Activated CD4-positive, alpha-beta T cell treated with anti-CD3 and anti-CD28 coated beads, Interleukin-2, amount 10 ng/mL, durations not matched to agents 24 days and 14 days (primary cell): ENCODE measurements at places on chromosomes 7 and 10. TPM values are rescaled to one million over a fixed set of nuclear protein-coding genes. Genes with fewer than 3 reads are reported as not detected.
A peak's percentile ranks its signal among the peaks of the same experiment; 100 is the strongest.

- no peak for DNase-seq
- H3K27ac ChIP-seq, result no peak overlapping the region
- H3K4me3 ChIP-seq, result no peak overlapping the region
- H3K36me3 ChIP-seq, result no peaks in the 10 kb centered on the region
Measured at GRCh38 chr7:1466524-1467271, 7.4 kb upstream of the MICALL2 start.

The SUGCT gene
- 0.91 and 1.0 TPM in 2 replicates for total RNA-seq

GRCh38 chr10:98361131-98362025 lies 53.6 kb downstream of the PYROXD2 start:
- H3K4me3 ChIP-seq, result no peak overlapping the region
- peak; percentile 56 for DNase-seq
- no peaks in the 10 kb centered on the region for H3K36me3 ChIP-seq
- H3K4me1 ChIP-seq, result no peaks in the 10 kb centered on the region
- peaks cover 10% of the 10 kb centered on the region for H3K27me3 ChIP-seq

DNA sequence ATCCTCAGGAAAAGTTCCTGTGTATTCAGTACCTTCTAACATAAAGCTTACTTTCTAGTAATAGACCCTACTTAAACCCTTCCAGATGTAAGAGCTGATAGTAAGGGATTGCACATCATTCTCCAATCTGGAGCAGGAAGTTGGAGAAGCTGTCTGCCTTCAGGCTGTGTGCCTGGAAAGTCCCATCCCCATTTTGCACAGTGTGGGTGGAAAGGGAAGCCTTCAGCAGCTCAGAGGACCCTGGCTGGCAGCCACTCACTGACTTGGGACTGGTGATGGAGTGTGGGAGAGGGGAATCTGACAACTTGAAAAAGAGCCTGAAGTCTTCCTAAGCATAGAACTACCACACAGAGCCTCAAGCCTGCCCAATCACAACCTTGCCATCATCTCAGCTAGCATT lies 164.1 kb upstream of the ADO start:
- no peak for DNase-seq
- no peaks in the 10 kb centered on the region for H3K36me3 ChIP-seq
- no peaks in the 10 kb centered on the region for H3K27me3 ChIP-seq
- H3K4me3 ChIP-seq, result no peak overlapping the region

DNA sequence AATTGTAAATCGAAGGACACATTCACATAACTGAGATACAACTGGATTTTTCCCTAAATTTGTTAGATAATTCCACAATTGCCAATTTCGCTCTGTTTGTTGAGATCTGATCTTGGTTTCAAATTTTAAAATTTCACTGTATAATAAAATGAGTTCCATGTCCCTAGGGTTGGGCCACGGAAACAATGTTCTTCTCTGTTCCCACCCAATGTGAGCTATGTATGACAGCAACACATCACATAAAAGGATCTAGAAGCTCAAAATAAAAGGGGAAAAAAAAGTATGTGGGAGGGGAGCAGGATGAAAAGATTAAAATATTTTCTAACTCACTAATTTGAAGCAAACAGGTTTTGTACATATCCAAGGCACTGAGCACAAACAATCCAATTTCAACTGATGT lies 287.8 kb upstream of the MKLN1 start:
- no peak overlapping the region for H3K27ac ChIP-seq
- peaks cover 27% of the 10 kb centered on the region for H3K4me1 ChIP-seq
- H3K27me3 ChIP-seq, result no peaks in the 10 kb centered on the region

GRCh38 chr10:74977913-74978847 lies 133.3 kb upstream of the SAMD8 start:
- peaks cover 47% of the 10 kb centered on the region for H3K4me1 ChIP-seq
- peak overlapping the region; percentile 71 for H3K4me3 ChIP-seq
- peak; percentile 91 for DNase-seq
- H3K36me3 ChIP-seq, result peaks cover 44% of the 10 kb centered on the region
- peak overlapping the region; percentile 91 for H3K27ac ChIP-seq
- no peaks in the 10 kb centered on the region for H3K27me3 ChIP-seq

DNA sequence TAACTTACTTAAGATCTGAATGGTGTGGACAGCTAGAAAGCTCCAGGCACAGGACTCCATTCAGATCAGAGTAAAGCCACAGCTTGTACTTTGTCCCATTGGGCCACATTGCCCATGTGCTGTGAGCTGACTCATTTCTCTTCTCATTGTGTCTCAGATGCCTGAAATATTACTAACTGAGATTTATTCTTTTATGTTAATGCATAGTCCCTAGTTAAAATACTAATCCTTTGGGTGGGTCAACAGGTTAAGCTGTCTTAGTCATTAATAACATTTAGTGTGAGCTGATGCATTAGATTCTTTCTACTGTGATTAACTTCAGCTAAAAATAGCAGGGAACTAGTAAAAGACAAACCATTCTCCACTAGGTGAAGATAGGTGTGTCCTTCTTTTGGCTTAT lies 104.7 kb upstream of the ARMC3 start:
- no peaks in the 10 kb centered on the region for H3K4me1 ChIP-seq
- DNase-seq, result no peak
- no peaks in the 10 kb centered on the region for H3K36me3 ChIP-seq
- no peak overlapping the region for H3K4me3 ChIP-seq

The DPP6 gene
- total RNA-seq, result not detected in 2 replicates

GRCh38 chr10:109457302-109457638 lies 466.0 kb downstream of the XPNPEP1 start:
- no peak for DNase-seq
- no peak overlapping the region for H3K4me3 ChIP-seq
- no peaks in the 10 kb centered on the region for H3K4me1 ChIP-seq
- no peak overlapping the region for H3K27ac ChIP-seq
- no peaks in the 10 kb centered on the region for H3K36me3 ChIP-seq

DNA sequence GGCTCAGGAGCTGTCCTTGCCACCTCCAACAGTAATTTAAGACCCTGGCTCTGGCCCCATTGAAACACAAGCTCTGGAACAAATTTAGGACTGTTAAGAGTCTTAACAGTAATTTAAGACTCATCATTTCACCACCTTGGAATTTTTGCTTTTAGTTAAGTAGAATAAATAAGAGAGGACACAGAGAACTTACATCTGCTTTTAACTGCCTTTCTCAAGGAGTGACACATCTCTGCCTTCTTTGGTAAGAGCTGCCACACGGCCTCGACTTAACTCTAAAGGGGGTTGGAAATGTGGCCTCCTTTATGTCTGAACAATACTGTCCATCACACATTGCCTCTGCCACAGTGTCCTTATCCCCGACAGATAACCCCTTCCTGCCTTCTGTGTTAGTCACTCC lies 77.9 kb downstream of the HERPUD2 start:
- no peaks in the 10 kb centered on the region for H3K36me3 ChIP-seq
- no peak overlapping the region for H3K27ac ChIP-seq
- H3K27me3 ChIP-seq, result peaks cover 4% of the 10 kb centered on the region
- no peak overlapping the region for H3K4me3 ChIP-seq

GRCh38 chr7:3943779-3944520 lies 642.9 kb downstream of the SDK1 start:
- H3K4me3 ChIP-seq, result no peak overlapping the region
- H3K27ac ChIP-seq, result no peak overlapping the region
- H3K36me3 ChIP-seq, result no peaks in the 10 kb centered on the region
- DNase-seq, result no peak
- no peaks in the 10 kb centered on the region for H3K4me1 ChIP-seq
- H3K27me3 ChIP-seq, result no peaks in the 10 kb centered on the region

GRCh38 chr7:78970440-78970916 lies 483.0 kb downstream of the MAGI2 start:
- H3K4me1 ChIP-seq, result no peaks in the 10 kb centered on the region
- DNase-seq, result no peak
- H3K27ac ChIP-seq, result no peak overlapping the region
- no peaks in the 10 kb centered on the region for H3K36me3 ChIP-seq
- H3K4me3 ChIP-seq, result no peak overlapping the region

The HOXA2 gene
- not detected in 2 replicates for total RNA-seq

The PRKCQ gene
- total RNA-seq, result 36.0 TPM in 2 replicates

The MOGAT3 gene
- not detected in 2 replicates for total RNA-seq

The LRRC61 gene
- 26.8 and 27.5 TPM in 2 replicates for total RNA-seq

The FIGNL1 gene
- total RNA-seq, result 44.7 and 47.4 TPM in 2 replicates

The GDF10 gene
- 0.49 and 0.59 TPM in 2 replicates for total RNA-seq

DNA sequence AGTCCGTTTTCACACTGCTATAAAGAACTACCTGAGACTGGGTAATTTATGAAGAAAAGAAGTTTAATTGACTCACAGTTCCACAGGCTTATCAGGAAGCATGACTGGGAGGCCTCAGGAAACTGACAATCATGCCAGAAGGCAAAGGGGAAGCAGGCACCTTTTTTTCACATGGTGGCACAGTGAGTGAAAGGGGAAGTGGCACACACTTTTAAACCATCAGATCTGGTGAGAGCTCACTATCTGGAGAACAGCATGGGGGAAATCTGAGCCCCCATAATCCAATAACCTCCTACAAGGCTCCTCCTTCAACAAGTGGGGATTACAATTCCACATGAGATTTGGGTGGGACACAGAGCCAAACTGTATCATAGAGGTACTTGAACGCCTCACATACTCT lies 30.0 kb downstream of the AGR3 start:
- H3K4me1 ChIP-seq, result no peaks in the 10 kb centered on the region
- peaks cover 22% of the 10 kb centered on the region for H3K27me3 ChIP-seq
- DNase-seq, result no peak
- no peaks in the 10 kb centered on the region for H3K36me3 ChIP-seq

- peak; percentile 93 for DNase-seq
- peaks cover 41% of the 10 kb centered on the region for H3K36me3 ChIP-seq
- H3K27me3 ChIP-seq, result no peaks in the 10 kb centered on the region
- peaks cover 74% of the 10 kb centered on the region for H3K4me1 ChIP-seq
- peak overlapping the region; percentile 80 for H3K4me3 ChIP-seq
Measured at GRCh38 chr10:100510533-100511308, 8.9 kb downstream of the SEC31B start.

GRCh38 chr7:12674861-12675260 lies 12.6 kb upstream of the ARL4A start:
- DNase-seq, result peak; percentile 87
- no peak overlapping the region for H3K27ac ChIP-seq
- no peak overlapping the region for H3K4me3 ChIP-seq
- no peaks in the 10 kb centered on the region for H3K36me3 ChIP-seq

- no peak overlapping the region for H3K4me3 ChIP-seq
- no peak overlapping the region for H3K27ac ChIP-seq
- no peak for DNase-seq
- H3K36me3 ChIP-seq, result no peaks in the 10 kb centered on the region
- no peaks in the 10 kb centered on the region for H3K4me1 ChIP-seq
Measured at GRCh38 chr10:64344211-64344610, 823.0 kb downstream of the REEP3 start.

- no peak for DNase-seq
- H3K36me3 ChIP-seq, result no peaks in the 10 kb centered on the region
- H3K4me3 ChIP-seq, result no peak overlapping the region
- H3K4me1 ChIP-seq, result no peaks in the 10 kb centered on the region
- no peaks in the 10 kb centered on the region for H3K27me3 ChIP-seq
Measured at GRCh38 chr7:15832996-15833395, 146.5 kb upstream of the MEOX2 start.

DNA sequence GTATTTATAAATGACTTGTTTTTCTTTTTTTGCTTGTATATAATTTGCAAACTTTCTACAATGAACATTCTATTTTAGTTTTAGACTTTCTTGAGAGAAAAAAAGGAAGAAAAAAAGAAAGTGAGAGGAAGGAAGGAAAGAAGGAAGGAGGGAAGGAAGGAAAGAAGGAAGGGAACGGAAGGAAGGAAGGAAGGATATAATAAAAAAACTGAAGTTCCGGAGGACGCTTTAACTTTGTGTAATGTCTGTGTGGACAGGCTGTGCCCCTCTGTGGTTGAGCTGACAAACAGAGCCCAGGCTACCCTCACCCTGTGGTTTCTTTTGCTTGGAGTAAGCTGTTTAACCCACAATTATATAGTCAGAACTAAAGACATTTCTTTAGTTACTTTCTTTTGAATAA lies 108.7 kb downstream of the SEMA3D start:
- H3K27ac ChIP-seq, result no peak overlapping the region
- H3K4me1 ChIP-seq, result no peaks in the 10 kb centered on the region
- H3K27me3 ChIP-seq, result no peaks in the 10 kb centered on the region

The MICU1 gene
- total RNA-seq, result 36.1 and 40.7 TPM in 2 replicates

The DBF4 gene
- total RNA-seq, result 65.7 and 74.8 TPM in 2 replicates

DNA sequence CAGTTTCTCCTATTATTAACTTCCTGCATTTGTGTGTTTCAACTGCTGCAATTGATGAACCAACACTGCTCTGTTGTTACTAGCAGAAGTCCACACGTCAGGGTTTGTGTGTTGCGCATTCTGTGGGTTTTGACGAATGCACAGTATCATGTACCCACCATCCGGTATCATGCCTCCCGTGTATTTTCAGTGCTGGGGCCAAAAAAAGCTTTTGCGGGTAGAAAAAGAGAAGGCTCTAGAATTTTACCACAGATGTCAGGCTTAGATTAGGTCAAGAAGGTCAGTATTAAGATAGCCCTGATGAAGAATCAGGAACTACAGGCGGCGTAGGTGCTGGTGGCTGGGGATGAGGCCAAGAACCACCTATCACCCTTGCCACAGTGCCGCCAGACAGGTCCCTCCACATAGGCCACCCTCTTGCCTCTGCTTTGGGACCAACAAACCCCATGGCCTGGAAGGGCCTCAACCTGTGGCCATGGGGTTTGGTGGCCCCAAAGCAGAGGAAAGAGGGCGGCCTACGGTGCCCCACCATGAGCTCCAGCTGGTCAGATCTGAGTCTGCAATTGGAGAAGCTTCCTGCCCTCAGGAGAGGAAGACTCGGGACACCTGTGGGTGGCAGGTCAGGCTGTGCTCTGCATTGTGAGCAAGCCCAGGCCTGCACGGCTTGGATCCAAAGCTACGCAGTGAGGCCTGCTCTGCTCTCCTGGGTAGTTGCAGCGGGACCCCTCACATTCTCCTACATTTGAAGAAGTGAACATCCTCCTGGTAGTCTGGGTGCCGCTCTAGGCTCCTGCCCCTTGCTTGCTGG lies 71.9 kb downstream of the MKI67 start:
- H3K36me3 ChIP-seq, result peaks cover 71% of the 10 kb centered on the region
- no peak overlapping the region for H3K27ac ChIP-seq
- H3K4me1 ChIP-seq, result peaks cover 30% of the 10 kb centered on the region
- no peak for DNase-seq

The ZNF316 gene
- 28.8 and 29.4 TPM in 2 replicates for total RNA-seq

DNA sequence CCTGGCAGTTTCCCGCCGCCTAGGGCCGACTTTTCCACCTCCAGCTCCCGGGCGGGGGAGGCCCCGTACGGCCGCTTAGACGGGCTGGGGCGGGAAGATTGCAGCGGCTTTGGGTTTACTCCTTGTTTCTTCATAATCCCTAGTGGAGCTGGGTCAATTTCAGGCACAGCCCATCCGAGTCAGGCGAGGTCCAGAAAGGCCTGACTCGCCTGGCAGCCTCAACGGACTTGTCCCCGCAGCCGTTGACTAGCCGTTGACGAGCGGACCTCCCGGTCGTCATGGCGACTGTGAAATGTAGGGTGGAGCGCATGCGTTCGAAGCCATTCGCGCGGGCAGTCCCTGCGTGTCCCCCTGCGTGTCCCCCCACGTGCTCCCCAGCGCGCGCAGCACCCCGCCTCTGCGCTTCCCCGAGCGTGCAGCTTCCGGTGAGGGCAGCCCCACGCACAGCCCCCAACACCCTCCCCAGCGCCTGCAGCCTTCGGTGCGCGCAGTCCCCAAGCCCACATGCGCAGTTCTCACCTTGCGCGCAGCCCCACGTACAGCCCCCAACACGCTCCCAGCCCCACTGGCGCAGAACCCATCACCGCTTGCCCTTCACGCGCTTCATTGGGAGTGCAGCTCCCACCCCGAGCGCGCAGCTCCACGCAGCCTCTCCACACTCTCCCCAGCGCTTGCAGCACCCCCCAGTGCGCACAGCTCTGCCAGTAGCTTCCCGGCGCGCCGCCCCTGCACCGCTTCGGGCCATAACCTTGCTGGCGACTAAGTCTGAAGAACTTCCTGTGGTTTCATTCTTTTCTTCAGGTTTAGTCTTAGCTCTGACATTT lies 67.8 kb downstream of the TBX20 start:
- peak overlapping the region; percentile 73 for H3K4me3 ChIP-seq
- peaks cover 7% of the 10 kb centered on the region for H3K4me1 ChIP-seq
- H3K36me3 ChIP-seq, result no peaks in the 10 kb centered on the region
